ENCODE measurements at places on chromosomes 7 and 10.

DNA sequence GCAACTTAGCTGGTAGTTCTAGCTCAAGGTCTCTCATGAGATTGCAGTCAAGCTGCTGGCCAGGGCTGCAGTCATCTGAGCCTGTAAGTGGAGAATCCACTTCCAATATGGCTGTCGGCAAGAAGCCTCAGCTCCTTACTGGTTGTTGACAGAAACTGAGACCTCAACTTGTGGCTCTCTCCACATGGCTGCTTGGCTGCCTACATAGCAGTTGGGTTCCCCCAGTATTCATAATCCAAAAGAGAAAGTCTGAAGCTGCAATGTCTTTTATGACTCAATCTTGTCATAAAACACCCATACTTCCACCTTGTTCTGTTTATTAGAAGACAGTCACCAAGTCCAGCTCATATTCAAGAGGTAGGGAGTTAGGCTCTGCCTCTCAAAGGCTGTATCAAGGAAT is 334.9 kb upstream of the KMT2E start:
- no peaks in the 10 kb centered on the region for H3K27me3 ChIP-seq
- H3K4me3 ChIP-seq: no peak overlapping the region
- H3K36me3 ChIP-seq: no peaks in the 10 kb centered on the region
- H3K4me1 ChIP-seq: no peaks in the 10 kb centered on the region
- H3K27ac ChIP-seq: no peak overlapping the region
- no peak for DNase-seq

- H3K4me1 ChIP-seq: no peaks in the 10 kb centered on the region
- H3K27ac ChIP-seq: no peak overlapping the region
- peaks cover 2% of the 10 kb centered on the region for H3K36me3 ChIP-seq
- H3K27me3 ChIP-seq: no peaks in the 10 kb centered on the region
- no peak overlapping the region for H3K4me3 ChIP-seq
Measured at GRCh38 chr10:97882142-97883091, 32.8 kb downstream of the GOLGA7B start.

- H3K4me1 ChIP-seq: no peaks in the 10 kb centered on the region
- DNase-seq: no peak
- no peak overlapping the region for H3K4me3 ChIP-seq
- no peaks in the 10 kb centered on the region for H3K36me3 ChIP-seq
- no peak overlapping the region for H3K27ac ChIP-seq
Measured at GRCh38 chr10:50529660-50530059, 94.1 kb downstream of the SGMS1 start.

GRCh38 chr7:23021596-23021995 is 7.7 kb upstream of the HYCC1 start:
- DNase-seq: no peak
- no peaks in the 10 kb centered on the region for H3K36me3 ChIP-seq
- no peaks in the 10 kb centered on the region for H3K27me3 ChIP-seq
- H3K27ac ChIP-seq: no peak overlapping the region
- H3K4me3 ChIP-seq: no peak overlapping the region

GRCh38 chr7:3057066-3057420 is 13.4 kb upstream of the CARD11 start:
- H3K27me3 ChIP-seq: no peaks in the 10 kb centered on the region
- no peaks in the 10 kb centered on the region for H3K4me1 ChIP-seq
- no peak overlapping the region for H3K4me3 ChIP-seq
- no peaks in the 10 kb centered on the region for H3K36me3 ChIP-seq
- no peak overlapping the region for H3K27ac ChIP-seq
- DNase-seq: no peak

DNA sequence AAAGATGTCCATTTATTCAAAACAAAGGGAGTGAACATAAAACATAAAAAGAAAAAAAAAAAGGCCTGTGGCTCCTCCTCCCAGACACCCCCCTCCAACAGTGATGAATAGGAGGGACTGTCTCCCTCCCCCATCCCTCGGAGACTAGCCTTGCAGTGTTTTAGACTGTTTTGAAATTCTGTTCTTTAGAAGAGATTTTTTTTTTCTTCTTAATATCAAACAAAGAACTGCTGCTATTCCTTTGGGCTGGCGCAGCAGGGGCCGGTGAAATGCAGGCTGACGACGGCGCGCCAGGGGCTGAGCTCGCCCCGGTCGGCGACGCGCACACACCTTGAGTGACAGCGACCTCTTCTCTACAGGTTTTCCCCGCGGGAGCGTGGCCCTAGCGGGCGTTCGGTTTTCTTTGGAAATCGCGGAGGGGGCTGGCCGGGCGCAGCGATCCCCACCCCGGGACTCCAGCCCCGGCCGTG is at the start of gene LANCL2:
Gene LANCL2 (plus strand): TSS at position 133 of the 470 bp plus-strand sequence. CDS start 689 bp downstream, outside the sequence.
- peaks cover 6% of the 10 kb centered on the region for H3K4me1 ChIP-seq
- no peaks in the 10 kb centered on the region for H3K27me3 ChIP-seq
- peak within 1 kb of the TSS; percentile 99 for H3K4me3 ChIP-seq
- H3K36me3 ChIP-seq: no peaks in the 10 kb centered on the region
- DNase-seq: no peak

GRCh38 chr10:33684211-33684611 is 349.7 kb upstream of the NRP1 start:
- H3K4me3 ChIP-seq: no peak overlapping the region
- no peaks in the 10 kb centered on the region for H3K4me1 ChIP-seq
- no peak for DNase-seq

DNA sequence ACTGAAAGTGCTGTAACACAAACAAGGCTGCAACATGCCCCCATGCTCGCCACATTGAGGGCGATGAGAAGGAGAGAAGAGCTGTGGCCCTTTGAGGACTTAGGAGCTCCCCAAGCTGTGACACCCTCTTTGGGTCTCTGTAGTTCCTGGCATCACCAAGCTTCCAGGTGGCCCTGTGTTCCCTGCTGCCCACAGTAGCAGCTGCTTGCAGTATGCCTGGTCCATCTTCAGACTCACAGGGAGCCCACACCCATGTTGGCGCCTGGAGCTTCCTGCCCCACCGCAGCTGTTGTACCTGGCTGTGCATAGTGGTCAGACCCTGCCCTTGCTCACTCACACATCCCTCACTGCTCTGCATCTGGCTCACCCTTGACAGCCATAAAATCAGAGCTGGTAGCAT is 401.2 kb upstream of the NRG3 start:
- H3K4me1 ChIP-seq: no peaks in the 10 kb centered on the region
- DNase-seq: no peak
- H3K27ac ChIP-seq: no peak overlapping the region
- no peaks in the 10 kb centered on the region for H3K27me3 ChIP-seq
- H3K4me3 ChIP-seq: no peak overlapping the region

DNA sequence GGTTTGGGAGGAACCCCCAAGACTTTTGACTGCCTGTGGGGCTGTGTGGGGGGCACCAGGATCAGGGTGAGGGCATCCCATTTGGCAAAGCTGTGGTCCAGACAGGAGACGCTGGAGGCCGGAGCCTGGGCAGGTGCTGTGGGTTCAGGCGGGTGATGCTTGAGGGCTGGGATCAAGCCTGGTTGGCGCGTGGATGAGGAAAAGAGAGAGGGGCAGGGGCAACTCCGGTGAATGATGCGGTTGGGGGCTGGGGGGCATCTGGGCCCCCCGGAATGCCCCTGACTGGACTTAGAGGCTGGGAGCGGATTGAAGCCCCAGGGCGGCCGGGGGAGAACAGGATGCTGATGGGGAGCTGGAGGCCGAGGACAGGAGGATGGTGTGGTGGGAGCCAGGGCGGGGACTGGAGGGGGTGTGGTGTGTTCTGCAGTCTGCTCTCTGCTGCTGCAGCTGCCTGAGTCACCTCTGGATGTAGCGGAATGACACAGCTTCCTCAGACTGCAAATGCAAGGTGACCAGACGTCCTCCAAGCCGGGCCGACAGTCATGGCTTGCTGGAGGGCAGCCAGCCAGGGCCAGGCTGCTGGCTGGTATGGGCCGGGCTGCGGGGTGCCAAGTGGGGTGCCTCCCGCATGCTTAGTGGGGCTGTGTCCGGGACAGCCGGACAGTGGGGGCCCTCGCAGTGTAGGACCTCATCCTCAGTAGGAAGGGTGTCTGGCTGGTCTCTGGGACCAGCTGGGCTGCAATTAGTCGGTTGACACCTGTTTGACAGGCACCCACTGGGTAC is 3.2 kb downstream of the MAFK start:
- H3K27ac ChIP-seq: no peak overlapping the region
- DNase-seq: no peak
- H3K36me3 ChIP-seq: no peaks in the 10 kb centered on the region
- peaks cover 45% of the 10 kb centered on the region for H3K4me1 ChIP-seq

- H3K27me3 ChIP-seq: no peaks in the 10 kb centered on the region
- H3K4me3 ChIP-seq: no peak overlapping the region
- no peak overlapping the region for H3K27ac ChIP-seq
Measured at GRCh38 chr7:24778543-24779282, 21.4 kb upstream of the GSDME start.

DNA sequence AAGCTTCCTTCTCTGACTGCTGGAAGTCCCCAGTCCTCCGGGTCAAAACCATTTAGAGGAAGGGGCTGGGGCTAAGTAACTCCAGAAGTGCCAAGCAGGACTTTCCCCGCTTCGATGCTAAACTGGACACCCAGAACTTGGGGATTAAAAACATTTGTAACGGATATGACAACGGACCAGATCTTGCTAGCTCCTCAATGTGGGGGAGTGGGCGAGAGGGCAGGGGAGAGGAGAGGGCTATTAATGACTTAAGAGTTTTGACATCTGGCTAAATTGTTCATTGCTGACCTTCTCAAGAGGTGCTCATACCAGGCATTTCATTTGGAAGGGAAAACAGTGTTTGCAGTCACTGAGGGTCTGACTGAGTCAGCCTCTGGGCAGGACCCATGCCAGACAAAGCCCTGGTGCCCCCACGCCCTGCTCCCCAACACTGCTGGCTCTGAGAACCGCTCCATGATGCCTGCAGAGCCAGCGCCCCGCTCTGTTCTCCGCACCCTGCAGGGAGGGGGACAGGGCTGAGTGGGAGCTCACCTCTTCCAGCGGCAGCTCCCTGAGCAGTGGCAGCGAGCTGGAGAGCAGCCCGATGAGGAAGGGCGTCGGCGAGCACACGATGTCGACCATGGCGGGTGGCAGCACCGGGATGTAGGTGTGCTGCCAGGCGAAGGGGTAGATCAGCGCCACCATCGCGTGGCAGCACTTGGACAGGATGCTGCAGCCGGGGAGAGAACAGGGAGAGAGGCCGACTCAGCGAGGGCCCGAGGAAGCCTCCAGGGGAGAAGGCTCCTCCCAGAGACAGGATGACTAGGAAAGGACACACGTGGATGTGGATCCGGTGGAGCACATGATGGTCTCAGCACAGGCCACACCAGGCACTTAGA is 47.7 kb upstream of the MKRN1 start:
- no peak overlapping the region for H3K4me3 ChIP-seq
- no peak overlapping the region for H3K27ac ChIP-seq
- DNase-seq: no peak
- no peaks in the 10 kb centered on the region for H3K27me3 ChIP-seq

GRCh38 chr7:112779667-112780066 is 10.5 kb downstream of the TMEM168 start:
- H3K36me3 ChIP-seq: no peaks in the 10 kb centered on the region
- no peaks in the 10 kb centered on the region for H3K4me1 ChIP-seq
- H3K27ac ChIP-seq: no peak overlapping the region
- DNase-seq: no peak

GRCh38 chr10:102501201-102502028 is 1.1 kb downstream of the ACTR1A start:
- peak overlapping the region; percentile 90 for H3K4me3 ChIP-seq
- H3K4me1 ChIP-seq: peaks cover 3% of the 10 kb centered on the region
- H3K27ac ChIP-seq: peak overlapping the region; percentile 34
- H3K36me3 ChIP-seq: no peaks in the 10 kb centered on the region
- DNase-seq: no peak

DNA sequence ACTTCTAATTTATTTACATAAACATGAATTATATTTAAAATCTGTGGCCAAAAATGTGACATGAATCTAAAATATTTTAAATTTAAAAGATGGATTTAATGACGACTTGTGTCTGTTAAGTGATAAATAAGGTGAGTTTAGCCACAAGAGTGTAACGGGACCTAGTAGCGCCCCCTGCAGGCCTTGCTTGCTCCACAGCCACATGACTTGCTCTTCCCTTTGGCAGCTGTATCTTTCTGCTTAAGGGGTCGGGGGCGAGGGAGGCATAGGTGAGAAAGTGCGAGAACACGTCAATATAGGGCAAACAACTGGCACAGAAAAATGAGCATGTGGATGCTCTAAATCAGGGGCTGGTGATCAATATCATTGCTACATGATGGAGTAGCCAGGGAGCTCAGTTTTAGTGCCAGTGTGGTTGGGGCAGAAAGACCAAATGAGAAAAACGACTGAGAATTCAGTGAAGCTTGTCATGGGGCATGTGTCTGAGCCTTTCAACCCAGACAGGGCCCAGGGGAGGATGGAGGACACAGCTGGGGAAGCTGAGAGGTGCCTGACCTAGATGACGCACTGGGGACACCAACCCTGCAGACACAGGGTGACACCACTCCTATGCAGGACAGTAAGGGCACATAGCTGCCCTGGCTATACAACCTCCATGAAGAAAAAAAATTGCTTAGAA is 49.8 kb downstream of the PAXIP1 start:
- no peaks in the 10 kb centered on the region for H3K4me1 ChIP-seq
- H3K27ac ChIP-seq: no peak overlapping the region
- peaks cover 60% of the 10 kb centered on the region for H3K36me3 ChIP-seq
- no peaks in the 10 kb centered on the region for H3K27me3 ChIP-seq
- peak; percentile 90 for DNase-seq

DNA sequence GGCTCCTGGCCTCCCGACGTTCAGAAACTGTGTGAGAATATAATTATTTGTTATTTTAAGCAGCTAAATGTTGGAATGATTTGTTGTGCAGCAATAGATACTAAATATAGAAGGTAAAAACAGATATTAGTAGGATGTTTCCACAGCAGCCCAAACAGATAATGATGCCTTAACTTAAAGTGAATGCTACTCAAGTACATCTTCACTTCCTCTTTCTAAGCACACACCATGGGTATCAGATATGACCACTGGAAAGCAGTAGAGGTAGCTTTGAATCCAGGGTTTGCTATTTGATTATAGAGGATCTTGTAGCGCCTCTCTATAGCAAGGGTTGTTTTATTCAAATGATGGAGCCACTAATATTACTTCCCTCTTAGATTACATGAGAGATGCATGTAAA is 38.2 kb upstream of the BET1 start:
- no peak for DNase-seq
- no peaks in the 10 kb centered on the region for H3K27me3 ChIP-seq
- no peak overlapping the region for H3K4me3 ChIP-seq
- H3K27ac ChIP-seq: no peak overlapping the region

- H3K4me1 ChIP-seq: no peaks in the 10 kb centered on the region
- no peak overlapping the region for H3K4me3 ChIP-seq
- no peak overlapping the region for H3K27ac ChIP-seq
- no peaks in the 10 kb centered on the region for H3K27me3 ChIP-seq
- H3K36me3 ChIP-seq: no peaks in the 10 kb centered on the region
- DNase-seq: no peak
Measured at GRCh38 chr7:25643770-25644394, 415.6 kb upstream of the NPVF start.

- no peaks in the 10 kb centered on the region for H3K36me3 ChIP-seq
- H3K27ac ChIP-seq: no peak overlapping the region
- no peak for DNase-seq
- H3K4me3 ChIP-seq: no peak overlapping the region
- H3K4me1 ChIP-seq: peaks cover 5% of the 10 kb centered on the region
Measured at GRCh38 chr7:116802746-116803152, 59.6 kb upstream of the CAPZA2 start.

Data from H1 (cell line).